Kidney capillary endothelial cell (primary cell): ENCODE measurements at places on chromosomes 13 and 19.
A peak's percentile ranks its signal among the peaks of the same experiment; 100 is the strongest.

GRCh38 chr19:38391911-38392464, 3.5 kb downstream of the SPRED3 start:
- no peak for DNase-seq

GRCh38 chr13:27631156-27631555, 9.5 kb downstream of the POLR1D start:
- DNase-seq, result no peak

- DNase-seq, result peak; percentile 78
Measured at GRCh38 chr13:28753208-28753892, 34.6 kb upstream of the SLC46A3 start.

GRCh38 chr13:76693086-76693485, 193.1 kb downstream of the KCTD12 start:
- no peak for DNase-seq

- DNase-seq, result no peak
Measured at GRCh38 chr13:74487091-74487722, 353.0 kb upstream of the KLF12 start.

DNA sequence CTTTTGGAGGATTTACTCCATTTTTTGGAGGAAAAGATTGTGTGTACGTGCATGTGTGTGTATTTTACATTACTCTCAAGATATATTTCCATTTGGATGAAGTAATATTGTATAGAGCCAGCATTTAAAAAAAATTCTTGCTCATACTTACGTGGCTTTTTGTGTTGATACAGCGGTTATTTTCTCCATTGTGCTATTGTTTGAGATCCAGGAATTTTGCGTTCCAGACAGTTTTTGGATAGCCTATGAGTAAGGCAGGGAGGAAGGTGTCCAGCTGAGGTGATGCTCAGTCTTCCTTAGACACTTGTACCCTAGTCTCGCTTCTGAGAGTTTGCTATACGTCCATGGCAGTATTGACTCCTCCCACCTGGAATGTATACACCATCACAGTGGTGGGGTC, 92.2 kb upstream of the ARHGEF7 start:
- no peak for DNase-seq

GRCh38 chr13:97567510-97568243, 133.7 kb downstream of the RAP2A start:
- DNase-seq, result peak; percentile 20

DNA sequence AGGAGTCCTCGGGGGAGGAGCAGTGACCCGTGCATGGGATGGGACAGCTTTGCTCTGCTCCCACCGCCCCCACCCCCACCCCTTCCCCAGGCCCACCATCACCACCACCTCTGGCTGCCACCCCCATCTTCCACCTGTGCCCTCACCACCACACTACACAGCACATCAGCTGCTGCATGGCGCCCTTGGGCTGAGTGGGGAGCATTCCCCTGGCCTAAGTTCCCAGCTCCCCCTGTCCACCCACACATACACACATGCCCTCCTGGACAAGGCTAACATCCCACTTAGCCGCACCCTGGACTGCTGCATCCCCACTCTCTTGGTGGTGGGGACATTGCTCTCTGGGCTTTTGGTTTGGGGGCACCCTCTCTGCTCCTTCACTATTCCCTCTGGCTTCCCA, 46.2 kb upstream of the SGCG start:
- no peak for DNase-seq

- DNase-seq, result no peak
Measured at GRCh38 chr13:38316129-38316528, 33.5 kb upstream of the UFM1 start.

DNA sequence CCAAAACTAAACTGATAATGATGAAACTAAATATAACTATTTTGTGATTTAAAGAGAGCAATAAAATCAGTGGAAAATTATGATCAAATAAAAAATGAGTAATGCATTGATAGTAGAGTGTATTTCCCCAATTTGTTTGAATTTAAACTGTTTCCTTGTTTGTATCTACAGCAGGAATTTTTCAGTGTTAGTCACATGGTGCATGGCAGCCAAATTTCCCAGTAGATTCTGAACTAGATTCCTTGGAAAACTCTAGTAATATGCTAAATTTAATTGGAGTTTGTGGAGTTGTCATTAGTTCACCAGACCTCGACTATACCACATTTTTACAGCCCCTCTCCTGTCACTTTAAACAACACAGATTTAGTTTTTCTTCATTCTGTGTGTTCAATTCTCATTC, 156.2 kb downstream of the PCCA start:
- no peak for DNase-seq

DNA sequence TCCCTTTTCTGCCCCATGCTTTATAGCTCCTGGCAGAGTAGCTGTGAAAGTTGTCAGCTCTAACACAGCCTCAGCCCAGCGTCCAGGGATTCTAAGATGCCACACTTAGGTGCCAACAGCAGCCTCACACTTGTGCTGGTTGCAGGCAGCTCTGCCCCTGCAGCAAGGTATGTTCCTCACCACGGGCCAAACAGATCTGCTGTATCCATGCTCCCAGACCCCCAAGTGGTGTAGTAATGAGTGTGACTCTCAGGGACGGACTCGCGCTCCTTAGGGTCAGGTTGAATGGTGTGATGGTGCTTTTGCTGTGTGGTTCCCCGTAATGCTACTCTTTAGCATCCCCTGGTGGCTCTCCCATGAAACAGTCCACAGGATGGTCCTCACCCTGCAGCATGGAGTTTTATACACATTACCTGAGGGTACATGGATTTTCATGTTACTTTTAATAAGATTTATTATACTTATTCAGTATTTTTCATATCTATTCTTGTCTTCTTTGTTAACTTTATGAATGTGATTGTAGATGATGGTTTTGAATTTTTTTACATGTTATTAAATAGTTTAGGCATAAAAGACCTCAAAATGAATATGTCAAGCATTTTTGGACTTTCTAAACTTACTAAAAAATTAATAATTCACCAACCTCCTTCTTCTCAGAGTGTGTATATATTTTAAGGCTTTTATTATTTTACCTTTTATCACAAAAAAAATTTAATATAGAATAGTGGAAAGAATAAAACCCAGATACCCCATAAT, 232.5 kb downstream of the SLC7A1 start:
- DNase-seq, result peak; percentile 48

GRCh38 chr19:27997069-27997468, 1215.9 kb downstream of the UQCRFS1 start:
- DNase-seq, result no peak

DNA sequence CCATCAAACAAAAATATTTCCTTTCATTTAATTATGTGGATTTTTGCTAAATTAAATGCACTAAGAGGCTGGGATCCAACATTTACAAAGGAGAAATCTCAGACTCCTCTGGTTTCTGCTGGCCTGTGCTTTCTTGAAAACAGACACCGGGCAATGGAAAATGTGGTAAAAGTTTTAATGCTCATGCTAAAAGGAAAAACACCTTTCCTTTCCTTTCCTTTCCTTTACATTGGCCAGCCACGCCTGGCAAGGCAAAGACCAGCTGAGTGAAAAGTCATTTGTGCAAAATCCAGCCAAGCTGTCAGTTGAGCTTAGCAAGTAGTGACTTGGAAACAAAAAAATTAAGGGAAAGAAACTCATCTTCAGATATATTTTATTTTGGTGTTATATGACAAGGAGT, 240.3 kb downstream of the LACC1 start:
- no peak for DNase-seq

- no peak for DNase-seq
Measured at GRCh38 chr13:94967183-94968039, 255.1 kb upstream of the SOX21 start.

- DNase-seq, result no peak
Measured at GRCh38 chr13:38328699-38329098, 21.0 kb upstream of the UFM1 start.

GRCh38 chr19:4086411-4086867, 19.7 kb upstream of the ZBTB7A start:
- no peak for DNase-seq

DNA sequence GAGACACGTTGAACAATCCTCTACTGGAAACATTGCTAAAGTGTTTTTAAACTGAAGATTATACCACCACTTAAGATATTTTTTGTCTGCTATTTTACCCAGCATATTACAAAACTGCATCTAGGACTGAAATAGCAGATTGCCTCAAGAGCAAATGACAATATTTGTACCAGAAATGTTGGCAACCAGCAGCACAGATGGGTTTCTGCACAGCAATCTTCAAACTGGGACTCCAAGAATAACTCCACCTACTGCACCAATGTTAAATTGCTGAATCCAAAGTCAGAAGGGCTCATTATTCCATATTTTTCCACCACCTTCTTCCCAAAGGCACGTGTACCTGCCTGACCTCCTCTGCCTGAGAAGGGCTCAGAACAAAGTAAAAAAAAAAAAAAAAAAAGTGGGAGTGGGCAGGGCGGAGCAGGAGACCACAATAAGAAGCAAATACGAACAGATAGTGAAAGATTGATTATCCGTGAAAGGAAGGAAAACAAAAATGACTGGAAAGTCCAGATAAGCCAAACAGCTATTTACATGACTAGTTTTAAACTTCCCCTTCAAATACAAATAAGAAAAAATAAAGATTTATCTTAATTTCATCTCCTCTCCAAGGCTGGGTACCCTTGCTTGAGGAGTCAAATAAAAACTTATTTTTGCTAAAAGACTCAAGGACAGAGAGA, 79.4 kb downstream of the FOXO1 start:
- DNase-seq, result no peak

- DNase-seq, result no peak
Measured at GRCh38 chr19:43618921-43619261, 538 bp downstream of the ZNF428 start.

- no peak for DNase-seq
Measured at GRCh38 chr19:13842291-13843103, 34.4 kb upstream of the NANOS3 start.

DNA sequence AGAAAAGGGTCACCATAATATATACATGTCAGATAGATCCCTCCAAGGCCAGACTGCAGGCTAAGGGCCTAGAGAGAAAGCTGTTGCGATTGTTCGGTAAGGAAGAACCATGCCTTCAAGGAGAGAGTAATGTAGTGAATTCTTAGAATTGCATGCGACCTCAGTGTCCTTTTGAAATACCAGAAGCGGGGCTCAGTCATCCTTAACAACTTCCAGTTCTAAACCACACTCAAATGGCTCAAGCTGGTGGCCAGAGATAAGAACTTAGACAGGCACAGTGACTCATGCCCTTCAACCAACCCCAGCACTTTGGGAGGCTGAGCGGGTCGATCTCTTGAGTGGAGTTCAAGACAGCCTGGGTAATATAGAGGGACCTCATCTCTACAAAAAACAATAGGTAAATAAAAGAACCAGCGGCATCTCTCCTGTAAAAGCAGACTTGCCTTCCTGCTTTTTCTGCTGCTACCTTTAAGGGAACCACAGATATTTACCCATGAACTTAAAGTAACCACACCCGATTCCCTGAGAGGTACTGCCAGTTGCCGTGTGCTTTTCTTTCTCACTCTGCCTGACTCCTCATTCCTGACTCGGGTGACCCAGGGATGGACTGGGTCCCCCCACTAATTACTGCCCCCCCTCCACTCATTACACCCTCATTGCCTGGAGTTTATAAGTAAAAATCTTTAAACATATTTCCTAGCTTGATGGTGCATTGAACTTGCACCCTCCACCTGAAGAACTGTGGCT, 15.4 kb upstream of the SIGLEC6 start:
- DNase-seq, result peak; percentile 49

DNA sequence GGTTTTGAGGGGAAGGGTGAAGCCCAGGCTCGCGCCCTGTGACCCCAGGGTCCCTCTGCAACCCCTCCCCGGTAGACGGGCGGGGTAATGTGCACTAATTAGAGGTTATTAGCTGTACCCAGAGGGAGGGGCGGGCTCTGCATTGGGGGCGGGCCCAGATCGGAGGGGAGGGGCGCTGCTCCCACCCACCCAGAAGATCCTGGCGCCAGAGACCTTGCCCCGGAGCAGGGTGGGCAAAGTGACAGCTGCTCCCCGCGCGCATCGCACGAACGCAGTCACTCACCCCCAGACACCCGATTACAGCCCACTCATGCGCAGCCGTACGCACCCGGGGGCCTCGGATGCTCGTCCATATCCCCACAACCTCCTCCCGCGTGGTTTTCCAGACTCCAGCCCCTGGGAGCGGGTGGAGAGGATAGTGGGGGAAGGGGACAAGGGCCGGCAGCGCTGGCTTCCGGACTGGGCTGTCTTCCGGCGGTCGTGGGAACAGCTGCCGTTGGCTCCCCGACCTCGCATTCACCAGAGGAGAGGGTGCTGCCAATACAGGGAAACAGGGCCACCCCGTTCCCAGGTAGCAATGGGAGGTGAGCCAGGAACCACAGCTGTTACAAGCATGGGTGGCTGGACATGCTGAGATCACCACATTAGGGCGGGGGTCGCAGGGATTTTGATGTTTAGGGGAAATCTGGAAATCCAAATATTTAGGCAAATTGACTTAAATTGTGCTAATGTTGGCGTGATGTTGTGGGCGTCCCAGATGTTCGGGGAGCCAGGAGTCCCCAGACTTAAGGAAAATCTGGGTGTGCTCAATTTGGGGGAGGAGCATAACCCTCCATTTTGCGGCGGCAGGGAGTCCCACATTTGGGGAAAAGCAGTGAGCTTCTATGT, 2.9 kb upstream of the HOOK2 start:
- DNase-seq, result peak; percentile 73

DNA sequence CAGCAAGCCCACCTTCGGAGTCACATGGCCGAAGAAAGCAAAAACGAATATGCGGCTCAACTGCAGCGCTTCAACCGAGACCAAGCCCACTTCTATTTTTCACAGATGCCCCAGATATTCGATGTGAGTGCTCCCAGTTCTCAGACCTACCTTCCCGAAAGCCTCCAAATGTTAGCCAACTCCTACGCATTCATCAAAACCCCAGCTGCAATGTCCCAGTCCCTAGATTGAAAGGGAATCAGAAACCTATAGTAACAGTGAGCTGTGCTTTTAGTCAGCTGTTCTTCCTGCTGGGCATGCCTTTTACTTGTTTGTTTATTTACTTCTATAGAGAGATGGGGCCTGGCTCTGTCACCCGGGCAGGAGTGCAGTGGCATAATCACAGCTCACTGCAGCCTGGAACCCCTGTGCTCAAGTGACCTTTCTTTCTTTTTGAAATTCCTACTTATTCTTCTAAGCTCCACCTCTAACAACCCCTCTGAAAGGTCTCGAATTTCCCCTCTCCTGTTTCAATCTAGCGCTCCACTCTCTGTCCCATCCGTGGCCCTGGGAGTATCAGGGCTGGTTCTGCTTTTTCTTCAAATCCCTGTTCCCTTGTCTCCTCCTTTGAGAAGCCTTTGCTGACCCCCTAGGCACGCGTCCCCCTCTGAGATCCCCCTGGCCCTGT, 4.4 kb downstream of the TRIP10 start:
- no peak for DNase-seq

DNA sequence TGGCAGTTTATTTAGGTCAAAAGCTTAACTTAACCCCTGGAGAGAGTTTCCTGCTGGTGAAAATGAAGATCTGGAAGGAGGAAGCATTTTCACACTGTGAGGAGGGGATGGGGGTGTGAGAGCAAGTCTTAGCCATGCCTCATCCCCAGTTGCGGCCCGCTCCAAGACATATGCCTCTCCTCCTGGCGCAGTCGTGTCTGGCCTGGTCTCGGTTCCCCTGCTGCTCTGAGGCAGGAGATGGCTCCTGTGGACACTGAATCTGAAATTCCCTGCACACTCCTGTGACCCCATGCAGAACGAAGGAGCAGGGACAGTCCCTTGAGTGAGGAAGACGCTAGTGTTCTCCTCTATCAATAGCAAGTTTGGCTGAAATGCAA, 360 bp upstream of the ZNF69 start:
- DNase-seq, result no peak
